Renal cortical epithelial cell (primary cell): ENCODE measurements at places on chromosomes 5 and 9. TPM values are rescaled to one million over a fixed set of nuclear protein-coding genes. Genes with fewer than 3 reads are reported as not detected.

Gene ZNF883
- 2.8 and 6.8 TPM in 2 replicates for total RNA-seq

Gene PCDHA11
- total RNA-seq, result 1.6 and 5.4 TPM in 2 replicates

Gene TNFSF8
- not detected in 2 replicates for total RNA-seq

Gene ZDHHC11B
- not detected in 2 replicates for total RNA-seq

Gene KLHL9
- 31.3 and 64.1 TPM in 2 replicates for total RNA-seq

Gene CCNG1
- 450 and 517 TPM in 2 replicates for total RNA-seq

Gene MOB3B
- 0.87 and 1.4 TPM in 2 replicates for total RNA-seq

Gene HAPLN1
- total RNA-seq, result not detected in 2 replicates

Gene C9orf153
- 0.15 TPM in 1 of 2 replicates, not detected in the other for total RNA-seq

Gene UGCG
- total RNA-seq, result 503 and 699 TPM in 2 replicates

Gene WHRN
- total RNA-seq, result 0.52 and 5.2 TPM in 2 replicates

Gene PDE6A
- 0.10 TPM in 1 of 2 replicates, not detected in the other for total RNA-seq
